ENCODE measurements at places on chromosomes 3 and 15. TPM values are rescaled to one million over a fixed set of nuclear protein-coding genes. Genes with fewer than 3 reads are reported as not detected.

GRCh38 chr3:66667263-66667662, 166.4 kb upstream of the LRIG1 start:
- H3K36me3 ChIP-seq = no peaks in the 10 kb centered on the region
- peaks cover 17% of the 10 kb centered on the region for H3K4me1 ChIP-seq
- peaks cover 2% of the 10 kb centered on the region for H3K27me3 ChIP-seq
- no peak for DNase-seq
- H3K27ac ChIP-seq = no peak overlapping the region
- no peak overlapping the region for H3K4me3 ChIP-seq

DNA sequence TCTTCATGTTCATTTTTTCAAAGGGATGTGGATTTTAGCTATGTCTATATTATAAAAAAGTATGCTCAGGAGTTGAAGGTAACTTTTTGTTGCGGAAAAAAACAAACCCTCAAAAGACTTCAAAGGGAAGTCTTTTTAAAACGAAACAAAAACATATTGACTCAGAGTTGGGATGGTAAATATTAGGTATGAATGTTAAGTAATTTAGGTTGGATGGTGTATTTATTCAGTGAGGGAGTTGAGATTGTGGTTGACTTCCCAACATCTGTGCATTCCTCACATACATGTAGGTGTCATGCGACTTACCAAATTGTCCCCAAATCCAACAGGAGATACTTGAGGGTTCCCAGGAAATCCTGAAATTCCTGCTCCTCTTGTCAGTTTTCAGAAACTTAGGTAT, 32.7 kb upstream of the PLSCR5 start:
- H3K36me3 ChIP-seq = no peaks in the 10 kb centered on the region
- peaks cover 17% of the 10 kb centered on the region for H3K4me1 ChIP-seq
- no peak overlapping the region for H3K27ac ChIP-seq
- no peaks in the 10 kb centered on the region for H3K27me3 ChIP-seq

DNA sequence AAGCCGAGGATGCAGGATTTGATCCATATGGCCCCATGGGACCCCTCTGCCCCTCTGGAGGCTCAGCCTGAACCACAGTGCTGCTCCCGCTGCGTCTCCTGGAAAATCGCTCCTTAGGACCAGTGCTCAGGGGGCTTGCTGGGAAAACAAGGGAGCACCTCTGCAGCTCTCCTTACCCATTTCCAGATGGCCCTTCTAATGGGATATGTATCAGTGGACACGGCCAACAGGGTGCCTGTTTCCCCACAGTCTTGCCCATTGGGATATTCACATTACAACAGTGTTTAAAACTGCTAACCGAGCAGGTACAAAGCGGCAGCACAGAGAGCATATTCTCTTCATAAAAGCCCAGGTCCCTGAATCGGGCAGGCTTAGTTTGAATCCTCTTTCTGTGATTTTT, 27.1 kb downstream of the TMEM44 start:
- H3K4me1 ChIP-seq = peaks cover 10% of the 10 kb centered on the region
- no peak overlapping the region for H3K4me3 ChIP-seq
- no peak overlapping the region for H3K27ac ChIP-seq
- DNase-seq = no peak
- no peaks in the 10 kb centered on the region for H3K27me3 ChIP-seq

KCNMB2 gene
- not detected for total RNA-seq

DNA sequence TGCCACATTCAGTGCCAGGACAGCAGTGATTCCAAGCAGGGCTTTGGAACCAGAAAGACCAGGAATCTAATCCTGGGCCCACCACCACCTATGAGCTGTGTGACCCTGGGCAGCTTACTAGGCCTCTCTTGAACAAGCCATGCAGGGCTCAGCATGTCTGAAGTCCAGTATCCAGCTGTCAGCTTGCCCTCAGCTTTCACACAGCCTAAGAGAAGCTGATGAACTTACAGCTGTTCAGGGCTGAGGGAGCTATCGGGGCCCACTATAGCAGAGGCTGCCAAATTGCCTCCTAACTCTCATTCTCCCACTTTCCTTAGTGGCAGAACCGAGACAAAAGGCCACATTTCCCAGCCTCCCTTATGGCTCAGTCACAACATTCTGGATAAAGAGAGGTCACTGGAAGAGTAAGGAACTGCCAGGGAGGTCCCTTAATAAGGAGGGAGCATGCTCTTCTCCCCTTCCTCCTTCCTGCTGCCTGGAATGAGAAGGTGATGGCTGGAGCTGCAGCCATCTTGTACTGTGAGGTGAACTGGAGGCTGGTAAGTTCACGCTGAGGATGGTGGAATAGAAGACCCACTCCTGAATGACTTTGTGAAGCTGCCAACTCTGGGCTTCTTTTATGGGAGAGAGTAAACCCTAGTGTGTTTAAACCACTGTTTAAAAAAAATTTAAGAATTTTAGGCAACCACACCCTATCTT, 34.5 kb downstream of the FEM1B start:
- no peak overlapping the region for H3K27ac ChIP-seq
- DNase-seq = no peak
- H3K4me1 ChIP-seq = no peaks in the 10 kb centered on the region
- H3K4me3 ChIP-seq = no peak overlapping the region

DNAH12 gene
- 1.1 TPM for total RNA-seq

DNA sequence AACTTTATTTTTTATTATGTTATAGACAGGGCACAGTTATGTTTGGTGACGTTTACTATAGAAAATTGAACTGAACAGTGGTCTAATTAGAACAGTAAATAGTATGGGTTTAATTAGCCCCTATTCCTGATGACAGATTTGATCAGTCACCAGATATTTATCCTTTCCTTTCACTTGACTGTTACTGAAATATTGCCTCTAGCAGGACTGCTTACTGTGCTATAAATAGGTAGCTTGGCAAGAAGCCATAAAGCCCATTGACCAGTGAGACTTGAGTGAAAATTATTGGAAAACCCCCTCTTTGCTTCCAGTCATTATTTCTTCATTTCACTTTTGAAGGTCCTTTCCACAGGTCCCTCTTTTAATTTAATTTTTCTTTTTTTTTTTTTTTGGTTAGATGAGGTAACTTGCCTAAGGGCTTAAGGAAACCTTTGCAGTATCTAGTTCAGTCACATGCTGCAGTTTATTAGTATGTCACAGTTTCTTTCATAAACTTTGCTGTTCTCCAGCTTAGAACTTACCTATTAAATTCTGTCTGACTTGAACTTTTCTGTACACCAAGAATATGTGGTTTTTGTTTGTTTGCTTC, 115.6 kb downstream of the ADAMTSL3 start:
- DNase-seq = no peak
- H3K36me3 ChIP-seq = no peaks in the 10 kb centered on the region
- peaks cover 4% of the 10 kb centered on the region for H3K4me1 ChIP-seq
- H3K27me3 ChIP-seq = no peaks in the 10 kb centered on the region
- H3K27ac ChIP-seq = no peak overlapping the region
